ENCODE measurements at places on chromosomes 2 and 18.

DNA sequence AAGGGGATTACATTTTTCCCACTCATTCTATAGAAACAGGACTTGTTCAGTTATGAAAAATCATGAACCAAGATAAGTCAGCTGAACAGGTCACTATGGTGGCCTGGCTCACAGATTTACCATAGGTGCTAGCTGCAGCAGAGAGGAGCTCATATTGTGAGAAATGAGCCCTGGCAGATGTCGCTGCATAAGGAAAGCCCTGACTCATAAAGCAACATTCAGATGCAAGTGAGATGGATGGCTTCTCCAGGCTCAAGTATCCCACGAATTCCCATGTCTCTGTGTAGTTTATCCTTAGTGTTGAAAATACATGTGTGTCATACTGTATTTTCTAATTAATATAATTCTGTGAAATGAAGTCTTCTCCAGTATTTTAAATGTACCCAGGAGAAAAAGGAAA lies 115.0 kb upstream of the LHCGR start:
- DNase-seq = no peak

DNA sequence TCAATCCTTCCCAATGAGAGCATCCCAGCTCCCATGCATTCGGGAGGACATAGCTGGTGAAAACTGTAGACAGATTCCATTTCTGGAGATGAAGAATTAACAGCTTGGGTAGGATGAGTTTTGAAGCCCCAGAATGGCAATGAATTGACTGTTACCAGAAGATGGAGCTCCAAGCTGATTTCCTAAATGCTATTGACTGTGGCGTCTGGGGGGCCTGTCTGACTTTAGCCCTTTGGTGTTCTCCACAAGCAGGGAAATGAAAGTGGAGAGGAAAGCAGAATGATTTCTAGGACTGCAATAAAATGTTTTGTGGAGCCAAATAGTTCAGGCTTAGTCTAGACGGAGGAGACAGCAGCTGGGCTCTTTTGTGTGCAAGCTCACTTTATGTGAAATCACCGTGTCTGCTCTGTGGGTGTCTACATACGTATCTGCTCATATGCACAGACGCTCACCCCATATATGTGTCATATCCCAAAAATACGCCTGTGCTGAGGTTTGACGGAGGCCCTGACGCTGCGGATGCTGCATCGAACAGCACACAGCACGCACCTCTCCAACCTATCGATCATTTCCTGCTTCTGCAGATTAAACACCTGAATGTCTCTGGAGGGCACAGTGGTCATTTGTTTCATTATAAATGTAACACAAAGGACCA lies 166.4 kb upstream of the PXDN start:
- DNase-seq = no peak

DNA sequence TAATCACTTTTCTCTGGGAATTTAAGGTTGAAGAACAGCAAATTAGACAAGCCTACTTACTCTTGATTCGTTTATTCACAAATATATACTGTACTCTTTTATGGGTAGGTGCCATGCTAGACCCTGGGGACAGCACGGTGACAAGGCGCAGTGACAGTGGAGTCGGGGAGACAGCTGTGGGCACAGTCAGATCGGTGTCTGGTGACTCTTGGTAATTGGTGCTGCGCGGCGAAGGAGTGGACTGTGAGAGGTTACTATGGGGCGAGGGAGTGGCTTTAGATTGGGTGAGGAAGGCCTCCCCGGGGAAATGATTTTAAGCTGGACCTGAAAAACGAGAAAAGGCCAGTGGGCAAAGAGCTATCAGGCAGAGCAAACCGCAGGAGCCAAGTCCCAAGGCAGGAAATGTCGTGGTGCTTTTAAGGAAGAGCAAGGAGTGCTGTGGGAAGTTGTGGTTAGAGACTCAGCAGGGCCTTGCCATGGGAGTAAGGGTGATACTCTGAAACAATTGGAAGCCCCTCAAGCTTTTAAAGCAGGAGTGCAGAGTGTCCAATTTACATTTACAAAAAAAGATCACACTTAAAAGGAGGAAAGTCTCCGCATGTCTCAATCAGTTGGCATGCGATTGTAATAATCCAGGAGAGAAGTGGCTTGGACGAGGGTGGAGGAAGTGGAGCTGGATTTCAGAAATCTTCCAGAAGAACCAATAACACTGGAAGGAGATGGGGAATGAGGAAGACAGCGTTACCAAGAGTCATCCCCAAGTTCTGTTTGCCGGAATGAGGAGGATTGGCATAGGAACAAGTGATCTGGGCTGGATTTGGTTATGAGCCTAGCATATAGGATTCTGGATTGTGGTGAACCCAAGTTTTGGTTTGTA lies 36.1 kb upstream of the TXNDC2 start:
- DNase-seq = no peak

DNA sequence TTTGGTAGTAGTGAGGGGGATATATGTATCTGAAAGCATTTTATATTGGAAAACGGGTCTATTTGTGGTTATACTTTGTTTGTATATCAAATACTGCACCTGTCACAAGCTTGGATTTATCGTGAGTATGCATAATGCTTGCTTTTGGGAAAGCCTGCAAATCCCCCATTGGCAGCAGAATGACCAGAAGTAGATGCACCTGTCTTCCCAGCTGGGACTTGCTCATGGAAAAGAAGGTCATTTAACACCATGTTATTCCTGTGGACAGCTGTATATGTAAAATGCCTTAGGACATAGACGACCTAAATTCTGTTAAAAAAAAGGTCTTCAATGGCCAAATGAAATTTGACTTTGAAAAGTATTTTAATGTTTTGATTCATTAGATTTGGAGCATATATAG lies 599.4 kb downstream of the XIRP2 start:
- no peak for DNase-seq

DNA sequence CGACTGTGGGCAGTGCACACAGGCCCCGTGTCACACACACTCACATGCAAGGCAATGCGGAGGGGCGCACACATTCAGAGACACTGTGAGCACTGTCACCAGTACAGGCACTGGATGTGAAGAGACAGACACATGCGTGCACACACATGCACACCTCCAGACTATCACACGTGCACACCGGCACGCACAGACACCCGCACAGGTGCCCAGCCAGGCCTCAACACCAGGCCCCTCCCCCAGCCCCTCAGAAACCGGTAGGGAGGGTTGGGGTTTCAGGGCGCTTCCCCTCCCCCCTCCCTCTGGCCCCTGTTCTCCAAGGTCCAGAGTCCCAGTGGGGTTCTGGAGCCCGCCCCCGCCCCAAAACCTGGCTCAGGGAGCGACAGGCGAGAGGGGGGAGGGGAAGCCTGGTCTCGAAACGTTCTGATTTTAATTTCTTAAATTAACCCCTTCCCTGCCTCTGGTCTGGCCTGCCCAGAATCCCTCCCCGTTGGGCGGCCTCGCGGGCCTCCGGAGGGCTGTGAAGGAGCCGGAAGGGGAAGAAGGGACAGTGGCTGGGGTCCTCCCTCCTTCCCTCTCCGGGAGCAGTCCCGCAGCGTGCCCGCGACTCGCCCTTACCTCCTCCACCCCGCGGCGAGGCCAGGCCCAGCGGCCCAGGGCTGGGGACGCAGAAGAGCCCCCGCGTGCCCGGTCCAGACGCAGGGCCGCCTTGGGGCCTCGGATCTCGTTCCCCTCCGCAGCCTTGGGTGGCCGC lies 558 bp downstream of the FBXO41 start:
- DNase-seq = no peak

- no peak for DNase-seq
These were observed 106.7 kb upstream of the YPEL5 start for GRCh38 chr2:30040147-30040546.

DNA sequence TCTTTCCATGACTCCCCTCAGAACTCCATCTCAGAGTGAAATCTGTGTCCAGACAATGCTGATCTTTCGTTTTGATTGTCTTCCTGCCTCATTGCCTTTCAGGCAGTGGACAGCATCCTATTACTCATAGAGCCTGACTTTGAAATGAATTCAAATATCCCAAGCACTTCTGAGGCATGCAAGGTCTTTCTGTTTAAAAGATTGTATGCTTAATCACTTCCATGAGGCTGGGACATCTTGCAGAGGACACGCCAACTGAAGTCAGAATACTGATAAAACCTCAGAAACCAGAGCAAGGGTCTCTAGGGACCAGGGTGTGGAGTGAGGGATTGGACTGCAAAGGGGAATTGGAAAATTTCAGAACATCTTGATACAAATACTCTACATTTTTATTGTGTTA lies 836.5 kb upstream of the ID2 start:
- DNase-seq = no peak

GRCh38 chr18:77065221-77065981 lies 67.2 kb downstream of the MBP start:
- DNase-seq = peak; percentile 75

GRCh38 chr2:26809211-26809610 lies 23.4 kb downstream of the CENPA start:
- DNase-seq = no peak
